Activated CD4-positive, alpha-beta T cell treated with anti-CD3 and anti-CD28 coated beads, Interleukin-10, Interleukin-2, amounts not matched to agents 100 ng/mL and 50 ng/mL, durations not matched to agents 16 hours and 8 hours (primary cell): ENCODE measurements at places on chromosomes 1 and 21.

DNA sequence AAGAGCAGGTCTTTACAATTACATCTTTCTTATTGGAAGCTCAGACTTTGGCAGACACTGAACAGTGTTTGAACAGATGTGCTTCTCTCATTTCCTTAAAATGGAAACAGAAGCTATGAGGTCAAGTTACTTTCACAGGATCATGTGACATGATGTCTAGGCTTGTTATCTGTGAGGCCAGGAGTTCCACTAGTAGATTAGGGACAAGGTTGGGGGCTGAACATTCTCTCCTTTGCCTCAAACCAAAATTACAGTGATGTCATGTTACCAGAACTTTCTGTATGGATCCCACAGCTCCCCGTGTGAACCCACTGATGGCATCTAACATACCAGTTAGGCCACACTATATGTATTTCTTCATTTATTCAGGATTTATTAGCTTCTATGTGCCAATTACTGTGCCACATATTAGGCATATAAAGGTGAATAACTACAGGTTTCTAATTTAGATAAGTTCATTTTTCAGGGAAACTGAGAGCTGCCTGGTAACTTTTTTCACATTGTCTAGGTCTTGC, 6.0 kb downstream of the DYNLT5 start:
- DNase-seq: no peak

GRCh38 chr1:2594001-2594640, 7.5 kb downstream of the PRXL2B start:
- no peak for DNase-seq

GRCh38 chr21:45277101-45278045, 10.3 kb downstream of the POFUT2 start:
- no peak for DNase-seq

GRCh38 chr1:106439475-106439874, 617.0 kb upstream of the PRMT6 start:
- DNase-seq: no peak

- no peak for DNase-seq
Measured at GRCh38 chr1:230808281-230808872, 59.9 kb downstream of the C1orf198 start.
